ENCODE measurements at places on chromosomes 16 and 17.

- H3K27me3 ChIP-seq: no peaks in the 10 kb centered on the region
- H3K4me1 ChIP-seq: no peaks in the 10 kb centered on the region
- no peak overlapping the region for H3K27ac ChIP-seq
Observed at GRCh38 chr17:69593716-69594115, 179.2 kb downstream of the MAP2K6 start.

DNA sequence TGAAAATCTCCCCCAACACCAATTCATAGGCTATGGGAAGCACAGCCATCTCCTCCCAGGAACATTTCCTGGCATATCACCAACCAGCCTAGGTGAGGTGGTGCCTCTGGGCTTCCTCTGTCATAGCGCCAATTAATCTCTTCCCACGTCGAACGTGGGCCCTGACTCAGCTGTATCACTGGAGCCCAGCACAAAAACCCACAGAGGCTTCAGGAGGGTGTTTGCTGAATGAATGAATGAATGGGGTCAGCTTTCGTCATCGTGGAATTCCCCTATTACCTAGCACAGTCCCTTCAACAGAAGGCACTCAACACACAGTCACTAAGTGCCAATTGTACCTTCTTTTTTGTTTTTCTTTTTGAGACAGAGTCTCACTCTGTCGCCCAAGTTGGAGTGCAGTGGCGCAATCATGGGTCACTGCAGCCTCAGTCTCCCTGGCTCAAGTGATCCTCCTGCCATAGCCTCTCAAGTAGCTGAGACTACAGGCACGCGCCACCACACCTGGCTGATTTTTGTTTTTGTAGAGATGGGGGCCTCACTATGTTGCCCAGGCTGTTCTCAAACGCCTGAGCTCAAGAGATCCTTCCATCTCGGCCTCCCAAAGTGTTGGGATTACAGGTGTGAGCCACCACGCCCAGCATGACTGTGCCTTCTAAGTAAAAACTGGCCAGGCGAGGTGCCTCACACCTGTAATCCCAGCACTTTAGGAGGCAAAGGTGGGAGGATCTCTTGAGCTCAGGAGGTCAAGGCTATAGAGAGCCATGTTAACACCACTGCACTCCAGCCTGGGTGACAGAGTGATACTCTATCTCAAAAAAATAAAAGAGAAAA is 4.1 kb downstream of the ZNF688 start:
- peak overlapping the region; percentile 97 for H3K27ac ChIP-seq
- peak overlapping the region; percentile 30 for H3K4me3 ChIP-seq
- H3K27me3 ChIP-seq: peaks cover 14% of the 10 kb centered on the region

DNA sequence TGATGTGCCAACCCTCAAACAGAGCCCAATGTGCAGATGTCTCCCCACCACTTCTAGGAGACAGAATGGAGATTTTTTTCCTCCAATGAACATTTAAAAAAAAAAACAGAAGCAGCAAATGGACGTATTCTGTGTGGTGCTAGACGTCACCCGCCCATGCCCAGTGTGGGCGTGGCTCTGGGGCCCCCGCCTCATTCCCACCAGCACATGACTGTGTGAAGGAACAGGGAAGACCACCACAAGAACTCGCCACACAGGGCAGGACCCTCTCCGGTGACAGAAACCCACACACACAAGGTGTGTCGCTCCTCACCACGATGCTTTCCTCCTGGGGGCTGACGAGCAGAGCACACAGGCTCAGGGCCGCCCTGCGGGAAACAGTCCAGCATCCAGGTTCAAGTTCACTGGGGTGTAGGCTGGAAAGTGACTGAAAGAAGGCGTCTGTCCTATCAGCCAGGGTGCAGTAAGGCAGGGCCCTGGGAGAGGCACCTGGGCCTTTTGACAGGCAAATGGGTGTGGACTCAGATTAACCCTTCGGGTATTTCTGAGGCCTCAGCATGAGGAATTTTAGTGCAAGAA is 53.5 kb downstream of the KLHDC4 start:
- H3K4me3 ChIP-seq: no peak overlapping the region
- no peaks in the 10 kb centered on the region for H3K36me3 ChIP-seq
- H3K4me1 ChIP-seq: peaks cover 9% of the 10 kb centered on the region
- H3K27me3 ChIP-seq: peaks cover 4% of the 10 kb centered on the region
- peak; percentile 13 for DNase-seq

- H3K36me3 ChIP-seq: no peaks in the 10 kb centered on the region
- H3K27ac ChIP-seq: no peak overlapping the region
- no peaks in the 10 kb centered on the region for H3K27me3 ChIP-seq
- no peak for DNase-seq
Observed at GRCh38 chr17:34386697-34387550, 23.9 kb upstream of the CCL1 start.

GRCh38 chr17:64769712-64770111 is 107.6 kb upstream of the SMURF2 start:
- no peaks in the 10 kb centered on the region for H3K4me1 ChIP-seq
- no peak overlapping the region for H3K4me3 ChIP-seq
- H3K36me3 ChIP-seq: peaks cover 6% of the 10 kb centered on the region
- DNase-seq: no peak
- peaks cover 2% of the 10 kb centered on the region for H3K27me3 ChIP-seq
- H3K27ac ChIP-seq: no peak overlapping the region

GRCh38 chr17:81900181-81900820 is 1.7 kb upstream of the NPB start:
- no peak overlapping the region for H3K4me3 ChIP-seq
- H3K36me3 ChIP-seq: no peaks in the 10 kb centered on the region
- H3K4me1 ChIP-seq: no peaks in the 10 kb centered on the region
- H3K27me3 ChIP-seq: peaks cover 5% of the 10 kb centered on the region
- H3K27ac ChIP-seq: peak overlapping the region; percentile 59

GRCh38 chr17:17989618-17990017 is 17.0 kb downstream of the DRC3 start:
- H3K27me3 ChIP-seq: peaks cover 3% of the 10 kb centered on the region
- no peaks in the 10 kb centered on the region for H3K36me3 ChIP-seq
- no peak overlapping the region for H3K27ac ChIP-seq
- no peak for DNase-seq
- no peak overlapping the region for H3K4me3 ChIP-seq

GRCh38 chr16:67726106-67727034 is 7.3 kb upstream of the GFOD2 start:
- H3K36me3 ChIP-seq: peaks cover 4% of the 10 kb centered on the region
- no peak for DNase-seq
- H3K27me3 ChIP-seq: peaks cover 5% of the 10 kb centered on the region
- no peaks in the 10 kb centered on the region for H3K4me1 ChIP-seq
- no peak overlapping the region for H3K4me3 ChIP-seq
- H3K27ac ChIP-seq: no peak overlapping the region

DNA sequence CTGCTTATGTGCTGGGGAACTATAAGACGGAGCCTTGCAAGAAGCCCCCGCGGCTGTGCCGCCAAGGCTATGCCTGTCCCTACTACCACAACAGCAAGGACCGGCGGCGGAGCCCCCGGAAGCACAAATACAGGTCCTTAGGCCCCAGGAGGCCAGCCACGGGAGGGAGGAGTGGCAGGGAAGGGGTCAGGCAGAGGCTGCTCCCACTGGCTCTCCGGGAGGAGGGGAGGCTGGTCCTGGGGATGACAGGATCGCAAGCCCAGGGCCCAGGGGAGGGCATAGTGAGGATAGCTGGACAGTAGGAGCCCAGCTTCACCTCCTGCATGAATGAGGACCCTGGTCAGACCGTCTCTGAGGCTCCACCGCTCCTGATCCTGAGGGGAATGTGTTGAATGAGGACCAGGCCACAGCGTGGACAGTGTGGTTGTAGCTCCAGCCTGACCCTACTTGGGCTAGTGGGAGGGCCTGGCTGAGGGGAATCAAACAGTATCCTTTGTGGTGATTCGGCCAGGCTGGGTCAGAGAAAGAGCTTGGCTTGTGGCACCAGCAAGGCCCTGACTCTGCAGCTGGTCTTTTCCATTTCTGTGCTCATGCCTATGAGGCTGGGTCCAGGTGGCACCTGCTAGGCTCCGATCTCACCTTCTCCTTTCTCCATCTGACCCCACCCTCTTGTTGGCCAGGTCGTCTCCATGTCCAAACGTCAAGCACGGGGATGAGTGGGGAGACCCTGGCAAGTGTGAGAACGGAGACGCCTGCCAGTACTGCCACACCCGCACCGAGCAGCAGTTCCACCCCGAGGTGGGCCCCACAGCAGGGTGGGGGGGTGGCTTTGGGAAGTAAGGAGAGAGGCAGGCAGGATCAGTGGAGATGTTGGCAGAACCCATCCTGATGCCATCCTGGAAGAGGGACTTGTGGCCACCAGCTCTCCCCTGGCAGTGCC is 28.7 kb downstream of the UNK start:
- H3K36me3 ChIP-seq: no peaks in the 10 kb centered on the region
- peaks cover 6% of the 10 kb centered on the region for H3K27me3 ChIP-seq
- H3K4me3 ChIP-seq: peak overlapping the region; percentile 30
- peak overlapping the region; percentile 59 for H3K27ac ChIP-seq
- DNase-seq: no peak

GRCh38 chr17:21463204-21463661 is 87.1 kb downstream of the KCNJ12 start:
- H3K4me3 ChIP-seq: peak overlapping the region; percentile 34
- H3K4me1 ChIP-seq: peaks cover 10% of the 10 kb centered on the region
- no peak for DNase-seq
- H3K36me3 ChIP-seq: no peaks in the 10 kb centered on the region
- H3K27me3 ChIP-seq: peaks cover 12% of the 10 kb centered on the region

DNA sequence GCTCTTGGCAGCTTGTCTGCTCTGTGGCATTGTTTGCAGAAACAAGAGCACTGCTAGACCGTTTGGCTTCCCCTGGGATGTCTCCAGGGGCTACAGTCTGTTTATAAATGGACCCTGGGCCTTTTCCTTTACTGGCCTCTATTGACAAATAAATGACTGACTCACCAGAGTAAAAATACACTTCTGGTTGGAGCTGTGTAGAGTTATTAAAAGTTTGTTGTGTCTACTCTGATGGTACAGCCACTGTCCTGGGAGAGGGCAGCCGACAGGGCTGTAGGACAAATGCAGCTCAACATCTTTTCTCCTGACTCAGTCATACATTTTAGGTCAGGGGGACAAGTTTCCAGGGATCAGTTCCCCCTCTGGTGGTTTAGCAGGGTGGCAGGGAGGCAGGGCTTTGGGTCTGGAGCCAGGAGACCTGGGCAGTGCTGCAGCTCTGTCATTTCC is 30.0 kb downstream of the FOXL1 start:
- no peaks in the 10 kb centered on the region for H3K36me3 ChIP-seq
- peaks cover 4% of the 10 kb centered on the region for H3K4me1 ChIP-seq
- no peak overlapping the region for H3K4me3 ChIP-seq
- no peak overlapping the region for H3K27ac ChIP-seq
- H3K27me3 ChIP-seq: no peaks in the 10 kb centered on the region
- DNase-seq: no peak

GRCh38 chr17:64390044-64390443 is 616 bp downstream of the PECAM1 start:
- H3K4me3 ChIP-seq: no peak overlapping the region
- H3K4me1 ChIP-seq: peaks cover 2% of the 10 kb centered on the region
- no peaks in the 10 kb centered on the region for H3K36me3 ChIP-seq
- H3K27ac ChIP-seq: no peak overlapping the region

- peaks cover 1% of the 10 kb centered on the region for H3K36me3 ChIP-seq
- peaks cover 12% of the 10 kb centered on the region for H3K27me3 ChIP-seq
- DNase-seq: no peak
Observed at GRCh38 chr17:82808006-82808405, 31.8 kb downstream of the ZNF750 start.

DNA sequence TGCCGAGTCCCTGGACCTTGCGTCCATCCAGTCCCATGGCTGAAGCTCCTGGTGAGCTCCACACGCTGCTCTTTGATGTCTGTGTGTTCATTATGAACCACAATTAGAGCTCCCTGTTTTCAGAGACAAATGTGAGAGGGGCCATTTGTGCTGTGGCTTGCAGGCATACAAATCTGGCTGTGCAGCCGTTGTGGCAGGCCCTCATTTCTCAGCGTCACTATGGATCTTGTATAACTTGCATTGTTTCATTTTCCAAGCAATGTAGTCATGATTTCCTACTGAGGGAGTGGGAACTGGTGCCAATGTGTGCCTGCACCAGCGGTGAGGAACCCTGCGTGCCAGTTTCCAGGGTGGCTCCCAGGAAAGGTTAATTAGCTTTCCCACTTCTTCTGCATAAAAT is 542.6 kb downstream of the TMEM114 start:
- no peak for DNase-seq
- no peak overlapping the region for H3K4me3 ChIP-seq
- H3K36me3 ChIP-seq: peaks cover 10% of the 10 kb centered on the region
- no peaks in the 10 kb centered on the region for H3K4me1 ChIP-seq
- peaks cover 2% of the 10 kb centered on the region for H3K27me3 ChIP-seq
- no peak overlapping the region for H3K27ac ChIP-seq

DNA sequence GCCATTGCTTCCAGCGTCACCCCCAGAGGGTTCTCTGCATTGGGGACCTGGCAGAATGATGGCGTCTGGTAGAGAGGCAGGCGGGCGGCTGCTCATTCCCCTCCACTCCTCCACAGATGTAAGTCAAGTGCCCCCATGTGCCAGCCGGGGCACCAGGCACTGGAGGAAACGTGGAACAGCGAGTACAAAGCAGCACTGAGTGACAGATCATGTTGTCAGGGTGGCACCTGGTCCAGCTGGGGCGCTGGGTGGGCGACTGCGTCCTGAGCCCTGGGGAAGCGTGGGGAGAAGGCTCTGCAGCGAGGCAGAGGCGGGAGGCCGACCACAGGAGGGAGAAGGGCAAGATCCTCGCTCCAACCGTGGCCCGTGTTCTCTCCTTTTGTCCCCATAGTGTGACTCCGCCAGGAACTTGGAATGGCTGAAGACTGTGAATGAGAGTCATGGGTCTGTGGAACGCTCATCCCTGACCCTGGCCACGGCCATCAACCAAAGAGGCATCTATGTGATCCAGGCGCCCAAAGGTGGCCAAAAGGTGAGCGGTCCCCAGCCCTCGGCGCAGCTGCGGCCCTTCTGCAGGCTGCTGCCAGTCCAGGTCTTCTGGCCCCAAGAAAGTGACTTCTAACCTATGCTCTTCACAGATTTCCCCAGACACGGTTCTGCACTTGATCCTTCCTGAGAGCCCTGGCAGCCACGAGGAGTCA is 76.7 kb downstream of the RNF213 start:
- no peak overlapping the region for H3K4me3 ChIP-seq
- H3K27me3 ChIP-seq: peaks cover 3% of the 10 kb centered on the region
- no peaks in the 10 kb centered on the region for H3K4me1 ChIP-seq

- peaks cover 7% of the 10 kb centered on the region for H3K4me1 ChIP-seq
- no peak overlapping the region for H3K27ac ChIP-seq
- no peak overlapping the region for H3K4me3 ChIP-seq
- peak; percentile 66 for DNase-seq
Observed at GRCh38 chr16:533391-534123, 6.0 kb downstream of the CAPN15 start.

DNA sequence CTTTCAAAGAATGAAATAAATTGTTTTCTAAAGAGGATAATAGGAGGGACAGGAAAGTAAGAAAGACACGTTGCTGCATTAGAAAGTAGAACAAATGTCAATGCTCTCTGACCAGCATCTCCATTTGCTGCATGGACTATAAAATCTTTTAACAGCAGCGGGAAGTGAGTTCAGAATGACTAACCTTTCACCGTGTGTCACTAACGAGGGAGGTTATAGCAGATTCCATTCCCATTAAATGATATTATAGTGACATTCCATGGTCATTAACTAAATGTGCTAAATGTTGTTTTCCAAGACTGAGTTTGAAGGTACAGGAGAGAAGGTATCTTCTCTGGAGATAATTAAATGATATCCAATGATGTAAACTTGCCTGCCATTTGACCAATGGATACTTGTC is 127.1 kb upstream of the HS3ST3A1 start:
- DNase-seq: no peak
- no peaks in the 10 kb centered on the region for H3K27me3 ChIP-seq
- peaks cover 10% of the 10 kb centered on the region for H3K36me3 ChIP-seq
- no peak overlapping the region for H3K27ac ChIP-seq
- H3K4me3 ChIP-seq: no peak overlapping the region
- H3K4me1 ChIP-seq: peaks cover 3% of the 10 kb centered on the region

- peaks cover 5% of the 10 kb centered on the region for H3K27me3 ChIP-seq
- H3K4me3 ChIP-seq: no peak overlapping the region
- peaks cover 10% of the 10 kb centered on the region for H3K4me1 ChIP-seq
- H3K36me3 ChIP-seq: no peaks in the 10 kb centered on the region
- H3K27ac ChIP-seq: no peak overlapping the region
Observed at GRCh38 chr17:38535886-38536285, 69.9 kb downstream of the SRCIN1 start.
